ENCODE measurements at places on chromosomes 5 and 9.

DNA sequence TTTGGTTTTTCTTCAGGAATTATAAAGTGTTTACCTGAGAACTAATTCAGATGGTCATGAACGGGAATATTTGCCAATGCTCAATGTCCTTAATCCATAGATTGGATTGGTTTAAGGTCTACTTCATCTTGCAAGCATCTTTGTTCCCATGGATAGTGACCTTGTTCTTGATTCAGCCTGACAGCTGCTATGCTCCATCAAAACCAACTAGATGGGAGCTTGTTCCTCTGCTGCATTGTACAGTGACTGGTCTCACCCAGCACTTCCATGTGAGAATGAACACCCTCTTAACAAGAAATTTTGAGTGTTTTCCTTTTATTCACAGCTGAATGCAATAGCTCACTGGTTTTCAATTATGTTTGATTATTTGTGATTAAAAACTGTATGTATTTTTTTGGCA lies 312.6 kb upstream of the ACTBL2 start:
- DNase-seq: no peak

DNA sequence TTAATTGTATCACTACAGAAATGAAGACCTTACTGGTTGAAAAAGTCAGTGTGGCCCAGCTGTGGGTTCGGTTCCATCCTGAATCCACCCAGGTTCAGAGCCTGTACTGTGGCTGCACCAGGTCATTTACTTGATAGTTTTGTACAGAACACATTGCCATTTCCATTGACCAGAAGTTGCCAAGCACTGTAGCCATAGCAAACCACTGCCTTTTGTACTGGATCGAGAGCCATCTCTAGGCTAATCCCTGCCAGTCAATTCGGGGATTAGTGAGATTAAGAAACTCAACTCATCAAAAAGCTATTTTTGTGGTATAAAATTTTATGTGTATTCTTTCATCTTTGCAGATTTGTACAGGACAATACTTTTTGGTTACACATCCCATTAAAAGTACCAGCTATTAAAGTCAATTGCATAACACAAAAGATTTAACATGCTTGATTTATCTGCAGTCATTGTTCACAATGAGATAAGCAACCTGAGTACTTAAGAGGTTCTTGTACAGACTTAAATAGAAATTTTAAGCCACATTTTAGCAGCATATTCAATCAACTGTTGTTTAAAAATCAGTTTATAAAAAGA lies 108.5 kb upstream of the OTULINL start:
- DNase-seq: no peak

DNA sequence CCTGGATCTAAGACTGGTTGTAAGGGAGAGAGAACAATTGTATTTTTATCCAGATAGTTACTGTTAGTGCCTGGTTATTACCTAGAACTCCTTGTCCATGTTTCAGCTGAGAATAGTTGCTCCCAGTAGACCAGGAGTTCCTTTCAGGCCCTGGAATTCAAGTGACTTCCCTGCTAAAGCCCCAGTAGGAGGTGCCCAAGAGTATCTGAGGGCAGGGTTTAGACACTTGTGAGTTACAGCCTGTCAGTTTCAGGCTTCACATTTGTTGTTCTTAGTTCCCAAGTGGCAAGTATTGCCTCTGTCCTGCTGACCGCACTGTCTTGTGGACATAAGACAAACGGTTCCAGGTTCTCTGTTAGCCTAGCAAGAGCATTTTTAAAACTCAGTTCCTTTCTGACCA lies 743.9 kb upstream of the SEMA6A start:
- no peak for DNase-seq

DNA sequence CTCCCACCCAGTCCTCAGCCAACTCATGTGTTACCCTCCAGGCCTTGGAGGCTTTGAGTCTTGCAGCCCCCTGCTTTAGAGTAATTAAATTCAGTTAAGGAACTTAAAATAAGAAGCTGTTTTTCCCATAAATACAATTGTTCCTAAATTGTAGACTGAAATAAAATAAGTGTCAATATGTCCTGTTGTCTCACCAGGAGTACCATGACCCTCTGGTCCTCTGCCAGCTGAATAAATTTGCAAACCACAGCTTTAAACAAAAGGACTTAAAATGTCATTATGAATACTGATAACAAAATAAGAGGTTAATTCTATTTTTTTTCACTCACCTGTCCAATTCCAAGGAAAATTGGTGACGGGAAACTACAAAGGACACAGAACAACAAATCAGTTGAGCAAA lies 15.6 kb downstream of the SLC35D2 start:
- DNase-seq: no peak

DNA sequence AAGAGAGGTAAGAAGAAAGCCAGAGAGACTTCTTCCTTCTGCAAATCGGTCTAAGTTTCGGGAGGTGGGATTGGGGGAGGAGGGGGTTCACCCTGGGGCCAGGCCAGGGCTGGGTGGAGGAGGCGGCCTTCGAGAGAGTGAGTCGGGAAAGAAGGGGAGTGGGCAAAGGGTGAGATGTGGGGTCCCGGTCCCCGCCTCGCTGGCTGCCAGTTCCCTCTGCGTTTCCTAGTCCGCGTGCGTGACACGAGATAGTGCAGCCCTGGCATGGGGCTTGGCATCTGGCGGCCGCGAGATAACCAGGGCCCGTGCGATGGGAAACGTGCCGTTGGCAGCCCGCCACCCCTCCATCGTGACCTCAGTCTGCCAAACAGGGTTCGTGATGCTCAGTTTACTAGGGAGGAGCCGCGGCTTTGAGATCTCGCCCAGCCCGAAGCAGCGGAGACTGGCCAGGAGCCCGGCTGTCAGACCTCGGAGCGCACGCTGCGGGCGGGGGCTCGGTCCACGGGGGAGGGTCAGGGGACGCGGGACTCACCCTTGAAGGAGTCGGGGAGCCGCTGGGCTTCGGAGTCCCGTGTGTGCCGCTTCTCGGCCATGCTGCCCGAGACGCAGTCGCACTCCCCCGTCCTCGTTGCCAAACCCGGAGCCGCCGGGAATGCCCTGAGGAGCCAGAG lies at the start of gene STOM:
Gene STOM (minus strand): TSS at position 656 of the 671 bp plus-strand sequence. CDS start 63 bp downstream, at position 593.
- no peak for DNase-seq

DNA sequence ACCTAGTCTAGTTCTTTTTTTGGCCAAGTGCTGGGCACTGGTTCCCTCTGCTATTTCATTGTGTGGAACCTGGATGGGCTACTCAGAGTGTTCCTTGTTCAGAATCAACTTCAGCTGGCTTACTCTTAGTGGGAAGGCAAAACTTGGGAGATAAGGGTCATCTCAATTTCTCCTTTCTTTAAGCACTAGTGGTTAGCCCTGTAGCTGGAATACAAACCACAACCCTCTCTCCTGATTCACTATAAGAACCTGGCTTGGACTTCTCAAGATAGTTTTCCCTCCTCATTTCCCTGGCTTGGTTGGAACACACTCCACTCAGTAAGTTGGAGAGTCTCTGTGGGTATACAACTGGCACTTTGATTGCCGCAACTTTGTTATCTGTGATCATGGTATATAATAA lies 35.1 kb downstream of the GRIA1 start:
- DNase-seq: no peak

DNA sequence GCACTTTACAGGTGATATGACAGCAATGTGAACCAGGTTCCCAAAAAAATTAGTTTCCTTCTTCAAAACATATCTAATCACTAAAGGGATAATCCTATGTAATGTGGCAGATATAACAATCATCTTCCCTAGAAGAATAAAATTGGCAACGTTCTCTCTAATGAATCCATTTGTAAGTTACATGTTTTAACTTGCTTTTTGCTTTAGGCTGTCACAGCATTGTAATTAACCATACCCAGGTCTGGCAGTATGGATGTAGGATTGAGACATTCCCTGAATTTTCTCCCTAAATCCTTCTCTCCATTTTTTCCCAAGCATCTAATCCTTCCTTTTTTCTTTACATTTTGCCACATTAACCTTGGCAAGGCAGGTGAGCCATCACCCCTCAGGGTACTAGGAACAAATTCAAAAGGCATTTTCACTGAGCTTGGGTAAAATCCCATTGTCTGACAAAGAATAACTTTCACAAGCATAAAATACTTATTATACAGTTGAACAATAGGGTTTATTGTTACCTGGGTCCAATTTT lies 548.3 kb downstream of the SEMA5A start:
- no peak for DNase-seq

DNA sequence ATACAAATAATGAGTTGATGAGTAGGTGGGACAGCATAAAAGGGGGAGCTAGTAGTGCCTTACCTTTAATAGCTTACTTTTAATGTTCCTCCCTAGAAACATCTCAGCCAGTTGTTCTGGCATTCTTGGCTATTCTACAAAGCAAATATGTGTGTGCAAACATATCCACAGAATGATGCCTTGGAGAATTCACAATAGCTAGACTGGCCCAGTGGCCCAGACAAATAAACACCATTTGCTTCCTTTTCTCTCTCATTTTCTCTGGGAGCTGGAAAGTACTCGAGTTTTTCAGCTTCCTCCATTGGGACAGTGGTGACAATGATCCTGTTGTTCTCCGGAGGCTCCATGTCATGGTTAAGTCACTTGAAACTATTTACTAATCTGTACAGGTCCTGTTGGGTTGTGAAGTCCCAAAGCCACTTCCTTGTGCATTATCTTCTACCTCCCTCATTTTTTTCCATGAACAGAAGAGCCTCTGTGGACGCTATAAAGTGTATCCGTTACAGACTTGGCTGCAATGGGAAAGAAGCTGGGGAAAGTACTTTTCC lies 122.9 kb downstream of the DMAC1 start:
- DNase-seq: no peak

DNA sequence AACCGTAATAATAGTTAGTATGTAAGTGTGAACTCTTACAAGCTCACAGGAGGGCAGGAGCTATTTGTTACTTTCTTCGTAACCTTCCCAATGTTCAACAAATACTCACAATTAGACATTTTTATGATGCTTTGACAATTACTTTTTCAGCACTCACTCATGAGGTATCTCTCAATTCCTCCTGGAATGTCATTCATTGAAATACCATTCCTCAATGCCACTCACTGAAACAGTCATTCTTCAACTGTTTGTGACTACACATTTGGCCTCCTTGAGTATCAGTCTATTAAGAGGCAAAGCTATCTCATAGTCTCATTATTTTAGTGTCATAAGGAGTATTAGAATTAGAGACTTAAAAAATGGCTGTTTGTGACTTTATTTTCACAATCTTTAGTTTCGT lies 734.1 kb upstream of the DMAC1 start:
- no peak for DNase-seq

- DNase-seq: no peak
Measured at GRCh38 chr5:31530541-31531265, 1.2 kb downstream of the DROSHA start.

DNA sequence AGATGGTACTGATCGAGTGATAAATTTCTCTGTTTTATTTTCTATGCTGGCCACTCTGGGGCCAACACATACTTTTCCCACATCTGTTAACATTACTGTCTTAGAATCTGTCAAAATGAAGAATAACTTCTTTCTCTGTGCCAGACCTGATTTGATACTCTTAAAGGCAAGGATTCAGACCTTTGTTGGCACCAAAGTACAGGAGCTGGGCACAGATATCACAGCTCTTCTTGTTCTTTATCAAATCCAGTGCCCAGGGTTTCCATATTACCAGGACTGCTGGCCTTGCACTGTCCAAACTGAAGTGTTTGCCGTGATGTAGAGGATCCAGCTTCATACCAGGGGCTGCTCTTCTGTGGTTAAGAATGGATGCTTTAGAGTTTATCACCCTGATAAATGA lies 20.9 kb downstream of the ZNF474 start:
- no peak for DNase-seq

DNA sequence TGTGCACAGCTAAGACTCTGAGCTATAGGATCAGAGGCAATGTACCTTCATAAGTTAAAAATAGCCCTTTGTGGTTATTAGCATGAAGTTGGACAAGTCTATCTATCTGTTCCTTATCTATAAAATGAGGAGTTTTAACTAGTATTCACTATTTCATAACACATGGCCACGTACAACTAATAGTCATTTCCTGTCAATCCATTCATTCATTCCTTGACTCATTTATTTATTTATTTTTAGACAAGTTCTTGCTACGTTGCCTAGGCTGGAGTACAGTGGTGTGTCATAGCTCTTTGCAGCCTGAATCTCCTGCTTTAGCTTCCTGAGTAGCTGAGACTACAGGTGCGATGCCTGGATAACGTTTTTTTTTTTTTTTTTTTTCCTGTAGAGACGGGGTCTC lies 92.1 kb downstream of the NR3C1 start:
- DNase-seq: no peak

DNA sequence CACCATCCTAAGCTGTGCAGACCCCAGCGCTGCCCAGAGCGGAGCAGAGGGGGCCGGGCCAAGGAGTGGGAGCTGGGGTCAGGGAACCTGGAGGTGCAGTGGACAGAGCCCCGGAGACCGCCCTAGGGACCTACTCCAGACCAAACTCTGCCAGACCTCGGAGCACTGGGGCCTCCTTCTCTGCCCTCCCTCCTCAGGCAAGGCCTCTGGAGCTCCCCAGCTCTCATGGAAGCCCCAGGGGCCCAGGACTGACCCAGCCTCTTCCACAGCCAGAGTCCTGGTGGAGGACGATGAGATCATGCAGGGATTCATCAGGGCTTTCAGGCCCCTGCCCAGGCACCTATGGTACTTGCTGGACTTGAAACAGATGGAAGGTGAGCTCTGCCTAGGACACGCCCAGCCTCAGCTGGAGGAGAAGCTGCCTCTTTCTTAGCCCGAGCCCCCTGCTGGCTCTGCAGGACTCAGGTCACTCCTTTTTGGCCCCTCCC lies 3.6 kb downstream of the PAEP start:
- no peak for DNase-seq

DNA sequence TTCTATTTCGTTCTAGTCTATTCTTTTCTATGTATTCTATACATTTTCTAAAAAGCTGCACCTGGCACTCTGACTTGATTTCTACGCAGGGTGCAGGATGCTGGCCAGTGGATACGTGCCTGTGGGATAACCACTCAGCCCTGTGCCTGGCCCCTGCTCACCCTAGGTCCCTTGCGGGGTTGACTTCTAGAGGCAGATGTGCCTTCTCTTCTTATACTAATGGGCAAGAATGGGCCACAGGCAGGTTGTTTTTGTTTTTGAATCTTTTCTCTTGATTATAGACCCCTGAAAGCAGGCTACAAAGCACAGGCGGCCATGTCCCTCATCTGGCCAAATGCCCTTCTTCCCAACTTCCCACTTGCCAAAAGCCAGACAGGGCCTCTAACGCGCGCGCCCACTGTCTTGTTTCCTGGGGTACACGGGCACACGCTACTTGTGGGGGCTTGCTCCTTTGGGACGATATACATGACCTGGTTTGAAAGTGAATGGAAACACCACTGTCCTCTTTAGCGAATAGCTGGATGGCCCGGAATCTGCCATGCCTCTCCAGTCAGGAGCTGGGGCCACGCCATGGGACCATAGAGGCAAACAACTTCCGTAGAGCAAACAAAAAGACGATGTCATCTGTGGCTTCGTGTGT lies 162.7 kb upstream of the IRX2 start:
- no peak for DNase-seq

GRCh38 chr9:130446101-130446861 lies 1.5 kb downstream of the ASS1 start:
- DNase-seq: no peak

DNA sequence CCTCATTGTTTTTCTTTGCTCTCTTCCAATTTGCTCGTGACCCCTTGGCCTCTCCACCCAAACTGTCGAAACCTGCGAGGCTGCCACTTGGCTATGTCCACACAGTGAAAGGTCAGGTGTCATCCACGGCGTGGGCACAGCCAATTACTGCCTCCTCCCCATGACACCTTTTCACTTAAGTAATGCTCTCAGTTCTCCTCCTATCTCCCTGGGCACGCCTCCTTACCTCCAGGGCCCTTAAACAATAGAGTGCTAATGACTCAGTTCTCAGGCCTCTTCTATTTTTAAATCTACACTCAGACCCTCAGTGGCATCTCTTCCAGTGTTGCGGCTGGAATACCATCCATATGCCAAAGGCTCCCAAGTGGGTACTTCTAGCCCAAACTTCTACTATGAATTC lies 256.8 kb downstream of the ROR2 start:
- no peak for DNase-seq

GRCh38 chr9:94949370-94949769 lies 222.9 kb downstream of the AOPEP start:
- no peak for DNase-seq
